ENCODE measurements at places on chromosomes 11 and 22. TPM values are rescaled to one million over a fixed set of nuclear protein-coding genes. Genes with fewer than 3 reads are reported as not detected.

DNA sequence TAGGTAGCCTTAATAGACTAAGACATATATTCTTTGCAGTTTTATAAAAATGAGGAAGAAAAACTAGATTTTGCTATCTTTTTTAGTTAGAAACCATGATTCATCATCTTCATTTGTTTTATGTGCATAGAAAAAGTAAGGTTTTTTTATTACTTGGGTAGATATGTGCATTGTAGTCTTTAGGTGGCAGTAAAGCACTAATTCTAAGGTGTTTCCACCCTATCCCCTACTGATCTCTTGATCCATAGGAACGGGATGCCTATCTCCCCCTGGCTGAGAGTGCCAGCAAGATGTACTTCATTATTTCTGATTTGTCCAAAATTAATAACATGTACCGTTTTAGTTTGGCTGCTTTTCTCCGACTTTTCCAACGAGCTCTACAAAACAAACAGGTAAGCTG lies 148.1 kb downstream of the DYNC2H1 start:
- DNase-seq, result no peak

GRCh38 chr11:124954590-124954955 lies 571 bp downstream of the CCDC15 start:
- no peak for DNase-seq

- DNase-seq, result no peak
Observed at GRCh38 chr11:31783252-31783651, 27.9 kb downstream of the PAX6 start.

TBX10 gene
- total RNA-seq, result not detected

Data from CD4-positive, alpha-beta T cell (primary cell).